ENCODE measurements at places on chromosomes 3 and 15. TPM values are rescaled to one million over a fixed set of nuclear protein-coding genes. Genes with fewer than 3 reads are reported as not detected.

- DNase-seq, result no peak
These were observed 75.3 kb upstream of the COL8A1 start for GRCh38 chr3:99562990-99563607.

DNA sequence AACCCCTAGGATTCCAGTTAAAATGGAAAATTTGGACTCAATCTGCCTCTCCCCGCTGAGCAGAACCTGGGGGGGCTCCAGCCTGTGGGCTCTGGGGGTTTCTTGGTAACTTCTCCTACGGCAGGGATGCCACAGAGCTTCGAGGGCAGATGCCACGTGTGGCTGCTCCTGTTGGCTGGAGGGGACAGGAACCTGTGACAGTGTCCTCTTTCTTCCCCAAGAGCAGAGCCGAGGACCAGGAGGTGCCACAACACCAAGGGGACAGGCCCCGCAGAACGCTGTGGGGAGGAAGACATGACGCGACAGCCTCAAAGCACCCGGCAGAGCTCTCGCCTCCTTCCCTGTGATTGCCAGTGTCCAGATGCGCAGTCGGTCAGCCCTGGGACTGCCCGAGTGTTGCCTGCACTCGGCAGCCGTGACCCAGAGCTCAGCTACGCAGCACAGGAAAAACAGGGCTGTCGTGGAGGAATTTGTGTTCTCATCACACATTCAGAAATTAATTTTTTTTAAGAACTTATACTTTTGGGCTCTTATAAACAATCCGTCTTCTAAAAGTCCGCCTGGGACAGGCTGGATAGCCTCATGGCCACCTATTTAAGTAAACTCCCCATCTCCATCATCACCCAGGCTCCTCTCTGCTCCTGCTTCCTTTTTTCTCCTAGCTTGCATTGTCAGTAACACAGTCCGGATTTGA, 131.9 kb upstream of the MEF2A start:
- no peak for DNase-seq

- no peak for DNase-seq
These were observed 78.7 kb downstream of the USF3 start for GRCh38 chr3:113617726-113618125.

DNA sequence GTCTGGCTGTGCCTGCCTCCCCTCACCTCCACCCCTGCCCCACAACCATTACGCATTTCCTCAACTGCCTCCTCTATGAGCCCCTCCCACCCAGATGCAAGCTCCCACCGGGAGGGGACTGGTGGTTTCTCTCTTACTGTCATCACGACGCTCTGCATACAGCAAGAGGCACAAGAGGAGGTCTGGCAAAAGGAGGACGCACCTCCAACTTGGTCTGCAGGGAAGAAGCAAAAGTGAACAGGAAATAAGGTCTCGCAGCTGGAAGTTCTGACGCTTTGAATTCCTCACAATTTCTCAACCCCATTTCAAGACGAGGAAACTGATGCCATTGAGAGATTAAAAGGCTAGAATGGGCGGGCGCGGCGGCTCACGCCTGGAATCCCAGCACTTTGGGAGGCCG, 42.3 kb upstream of the MUC4 start:
- no peak for DNase-seq

DNA sequence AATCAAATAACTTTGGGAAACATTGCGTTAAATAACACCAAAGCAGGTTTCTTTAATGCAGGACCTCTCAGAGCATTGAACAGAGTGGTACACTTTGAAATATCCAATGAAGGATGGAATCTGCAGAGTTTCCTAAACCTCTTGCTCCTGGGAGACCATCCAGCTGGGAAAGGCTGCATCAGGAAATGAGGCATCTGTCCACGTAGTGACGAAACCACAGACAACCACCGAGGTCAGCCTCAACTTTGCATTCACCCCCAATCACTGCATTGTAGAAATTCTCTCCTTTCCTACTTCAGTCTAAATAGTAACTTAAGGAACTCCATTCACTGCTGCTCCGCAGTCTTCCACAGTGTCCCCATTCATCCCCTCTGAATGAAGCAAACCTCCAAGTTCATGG, 41.5 kb upstream of the CDV3 start:
- no peak for DNase-seq

- DNase-seq, result no peak
These were observed 256.3 kb downstream of the TIGIT start for GRCh38 chr3:114550165-114550564.

The FSIP1 gene
- 1.0 TPM for total RNA-seq

The TNK2 gene
- 28.9 TPM for total RNA-seq

The OCA2 gene
- total RNA-seq, result 0.15 TPM

Measured in left ventricle myocardium superior (tissue), 1 donor.